Lung (tissue), 17 donors: ENCODE measurements at places on chromosomes 12 and 14. TPM values are rescaled to one million over a fixed set of nuclear protein-coding genes. Genes with fewer than 3 reads are reported as not detected.

DNA sequence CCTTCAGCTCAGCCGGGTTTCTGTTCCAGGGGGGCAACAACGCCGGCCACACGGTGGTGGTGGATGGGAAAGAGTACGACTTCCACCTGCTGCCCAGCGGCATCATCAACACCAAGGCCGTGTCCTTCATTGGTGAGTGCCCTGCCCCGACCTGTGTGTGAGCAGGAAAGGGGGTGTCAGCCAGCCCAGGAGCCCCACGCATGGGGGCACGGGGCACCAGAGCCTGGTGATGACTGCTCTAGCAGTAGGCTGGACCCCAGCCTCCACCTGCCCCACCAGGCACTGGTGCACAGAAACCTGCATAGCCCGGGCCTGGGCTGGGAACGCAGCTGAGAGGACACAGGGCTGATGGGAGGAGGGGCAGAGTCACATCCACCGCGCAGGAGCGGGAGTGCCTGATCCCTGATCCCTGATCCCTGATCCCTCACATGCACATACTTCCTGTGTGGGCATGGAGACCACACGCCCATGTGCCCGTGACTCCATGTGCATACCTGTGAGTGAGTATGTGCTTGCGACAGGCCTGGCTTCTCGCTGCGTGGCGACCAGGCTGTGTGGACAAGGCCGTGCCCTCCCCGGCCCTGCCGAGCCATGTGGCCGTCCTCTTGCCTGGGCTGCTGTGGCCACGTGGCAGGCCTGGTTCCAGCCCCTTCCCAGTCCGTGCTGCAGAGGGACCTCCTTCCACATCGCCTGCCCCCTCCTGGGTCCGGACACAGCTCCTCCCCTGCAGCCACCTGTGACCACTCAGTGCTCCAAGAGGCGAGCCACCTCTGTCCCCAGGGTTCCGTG is 11.2 kb downstream of the ADSS1 start:
- no peak for DNase-seq

MMP19 gene
- 9.3 TPM for polyA plus RNA-seq

- no peak for DNase-seq
Measured at GRCh38 chr14:73263606-73264005, 26.3 kb downstream of the PAPLN start.

GRCh38 chr14:68815298-68816182 is 22.7 kb upstream of the ZFP36L1 start:
- DNase-seq = no peak

DNA sequence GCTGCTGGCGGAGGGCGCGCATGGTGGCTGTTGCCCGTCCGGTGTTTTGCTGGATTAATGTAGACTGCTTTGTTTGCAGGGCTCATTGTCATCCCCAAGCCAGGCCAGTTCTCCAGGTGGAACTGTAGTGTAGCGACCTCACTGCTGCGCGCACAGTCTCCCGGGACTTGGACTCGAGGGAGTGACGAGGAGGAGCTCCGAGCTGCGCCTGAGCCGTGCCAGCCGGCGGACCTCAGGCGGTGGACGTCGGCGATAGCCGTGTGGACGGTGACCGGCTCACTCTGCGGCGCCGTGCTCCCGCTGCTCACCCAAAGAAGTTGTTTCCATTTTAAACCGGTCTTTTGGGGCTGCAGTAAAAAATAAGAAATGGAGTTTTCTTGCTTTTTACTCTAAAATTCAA is 82.2 kb downstream of the MOK start:
- DNase-seq = no peak

GRCh38 chr12:74170645-74171477 is 366.8 kb upstream of the ATXN7L3B start:
- no peak for DNase-seq

LYSET gene
- polyA plus RNA-seq = 27.4 TPM

DNA sequence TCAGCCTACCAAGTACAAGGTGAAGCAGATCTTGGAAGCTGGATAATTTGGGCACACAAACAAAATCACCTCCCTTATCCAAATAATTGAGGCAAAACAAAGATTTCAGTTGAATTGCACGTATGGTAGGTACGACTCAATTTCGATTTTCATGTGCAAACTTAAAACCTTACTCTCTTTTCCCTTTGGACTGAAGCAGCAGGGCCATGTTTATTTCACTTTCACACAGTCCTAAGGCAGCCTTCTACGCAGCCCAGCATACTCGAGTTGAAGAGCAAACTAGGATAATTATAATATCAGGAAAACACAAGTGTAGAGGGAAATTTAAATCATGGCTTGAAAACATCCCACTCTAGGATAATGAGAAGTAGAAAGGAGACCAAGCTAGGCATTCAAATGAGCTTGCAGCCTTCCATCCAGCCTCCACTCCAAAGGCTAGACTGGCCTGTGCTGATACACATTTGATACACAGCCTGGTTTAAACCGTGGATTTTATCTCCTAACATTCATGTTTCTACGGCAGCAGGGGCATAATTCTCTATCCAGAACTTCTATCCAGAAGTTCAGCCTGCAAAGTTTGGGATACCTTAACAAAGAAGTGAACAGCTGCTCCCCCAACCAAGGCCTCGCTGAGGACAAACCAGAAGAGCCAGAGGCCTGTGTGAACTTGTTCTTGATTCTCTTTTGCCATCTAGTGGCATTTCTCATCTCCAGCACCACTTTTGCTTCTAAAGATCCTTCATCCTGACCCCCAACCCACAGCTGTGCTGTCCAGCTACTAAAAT is 2.4 kb upstream of the RNASE7 start:
- DNase-seq = peak; percentile 91

- no peak for DNase-seq
Measured at GRCh38 chr14:23602181-23603095, 23.8 kb upstream of the JPH4 start.

GRCh38 chr12:82187011-82187410 is 171.2 kb downstream of the CCDC59 start:
- no peak for DNase-seq

DNA sequence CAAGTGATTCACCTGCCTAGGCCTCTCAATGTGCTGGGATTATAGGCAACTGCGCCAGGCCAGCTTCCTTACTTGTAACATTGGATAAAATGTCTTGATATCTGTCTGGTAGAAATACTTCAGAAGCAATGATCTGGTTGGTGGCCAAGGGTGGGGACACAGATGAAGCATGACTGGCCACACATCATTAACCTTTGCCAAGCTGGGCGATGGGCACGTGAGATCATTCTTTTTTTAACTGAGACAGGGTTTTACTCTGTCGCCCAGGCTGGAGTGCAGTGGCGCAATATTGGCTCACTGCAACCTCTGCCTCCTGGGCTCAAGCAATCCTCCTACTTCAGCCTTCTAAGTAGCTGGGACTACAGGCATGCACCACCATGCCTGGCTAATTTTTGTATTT is 31.1 kb downstream of the PLEKHH1 start:
- no peak for DNase-seq

GRCh38 chr14:94010625-94011024 is 13.5 kb downstream of the CCDC197 start:
- DNase-seq = no peak
